ENCODE measurements at places on chromosomes 3 and 15.
A peak's percentile ranks its signal among the peaks of the same experiment; 100 is the strongest.

DNA sequence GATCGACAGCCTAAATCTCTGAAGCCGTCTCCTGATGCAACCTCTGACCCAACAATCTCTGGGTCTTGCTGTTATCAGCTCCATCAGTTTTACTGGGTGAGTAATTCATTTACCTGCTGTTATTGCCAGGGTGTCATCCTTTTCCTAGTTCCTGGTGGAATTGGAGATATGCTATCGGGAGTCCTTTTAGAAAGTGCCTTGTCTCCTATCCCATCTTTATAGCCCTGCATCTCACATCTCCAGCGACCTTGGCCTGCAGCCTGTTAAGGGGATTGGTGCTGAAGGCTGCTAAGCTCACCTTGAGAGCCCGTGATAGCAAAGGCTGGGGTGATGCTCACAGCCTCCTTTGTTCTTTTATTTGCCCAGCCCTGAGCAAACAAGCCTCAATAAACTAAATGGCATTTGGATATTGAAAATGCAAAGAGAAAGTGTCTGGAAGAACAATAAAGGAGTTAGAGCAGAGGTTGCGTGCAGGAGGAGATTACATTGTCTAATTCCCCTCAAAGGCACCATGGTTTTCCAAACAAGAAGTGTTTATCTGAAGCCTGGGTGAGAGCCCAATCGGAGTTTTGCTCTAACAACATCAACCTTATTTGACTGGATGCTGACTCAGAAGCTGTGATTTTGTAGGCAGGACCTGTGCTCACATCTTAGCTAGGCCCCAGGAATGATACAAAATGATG lies 101.8 kb downstream of the RPLP1 start:
- no peak for DNase-seq

GRCh38 chr15:89999676-90000185 lies 1.4 kb upstream of the ZNF710 start:
- DNase-seq = no peak

- no peak for DNase-seq
Measured at GRCh38 chr3:129988429-129988828, 13.9 kb downstream of the TRH start.

GRCh38 chr3:151769175-151769574 lies 35.4 kb downstream of the AADACL2 start:
- no peak for DNase-seq

GRCh38 chr15:71643918-71644317 lies 166.4 kb upstream of the NR2E3 start:
- DNase-seq = no peak

DNA sequence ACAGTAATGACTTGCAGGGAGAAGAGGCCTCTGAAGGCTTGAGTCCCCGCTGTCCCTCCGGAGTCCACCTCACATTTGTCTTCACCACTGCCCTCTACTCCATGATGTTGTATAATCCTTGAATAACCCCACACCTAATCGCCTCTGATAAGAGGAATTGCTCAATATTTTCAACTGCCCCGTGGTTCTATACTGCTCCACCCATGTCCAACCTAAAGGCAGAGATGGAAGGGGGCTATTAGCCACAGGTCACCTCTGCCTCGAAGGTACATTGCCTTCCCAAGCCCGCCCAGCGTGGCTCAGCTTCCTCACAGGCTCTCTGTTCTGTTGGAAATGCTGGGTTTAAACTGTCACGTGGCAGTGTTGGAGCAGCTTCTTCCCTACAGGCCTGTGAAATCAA lies 12.4 kb downstream of the TLR9 start:
- no peak for DNase-seq

DNA sequence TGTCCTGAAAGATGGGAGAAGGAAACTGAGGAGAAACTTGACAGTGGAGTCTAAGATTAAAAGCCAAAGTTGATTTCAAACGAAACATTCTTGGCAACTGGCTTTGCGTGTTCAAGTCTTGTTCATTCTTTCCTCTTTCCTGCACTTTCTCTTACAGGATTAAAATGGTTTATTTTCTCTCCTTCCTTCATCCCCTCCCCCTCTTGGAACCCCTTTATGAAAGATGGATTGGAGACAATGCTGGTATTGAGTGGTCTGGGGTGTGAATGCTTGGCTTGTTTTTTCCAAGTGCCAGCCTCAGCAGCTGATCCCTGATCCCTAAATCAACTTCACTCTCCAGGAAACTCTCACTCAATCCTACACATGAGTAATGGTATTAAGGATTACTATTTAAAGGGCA lies 703 bp upstream of the LSAMP start:
- DNase-seq = no peak

DNA sequence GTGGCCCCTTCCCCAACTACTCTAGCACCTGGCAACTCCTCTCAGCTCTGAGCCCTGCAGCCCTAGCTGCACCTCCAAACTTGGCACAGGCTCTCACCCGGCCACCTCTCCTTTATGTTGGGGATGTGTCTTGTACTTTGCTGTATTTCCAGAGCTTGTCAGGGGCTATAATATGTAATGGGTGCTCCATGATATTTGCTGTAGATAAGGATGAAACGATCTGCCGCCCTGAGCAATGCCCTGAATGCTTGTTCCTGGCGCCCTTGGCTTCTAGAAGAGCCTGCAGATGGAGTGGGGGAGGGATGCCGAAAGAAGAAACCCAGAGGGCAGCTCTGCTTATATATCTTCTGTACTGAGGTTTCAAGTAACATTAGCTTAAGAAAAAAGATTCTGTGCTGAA lies 35.9 kb upstream of the ZBTB38 start:
- no peak for DNase-seq

DNA sequence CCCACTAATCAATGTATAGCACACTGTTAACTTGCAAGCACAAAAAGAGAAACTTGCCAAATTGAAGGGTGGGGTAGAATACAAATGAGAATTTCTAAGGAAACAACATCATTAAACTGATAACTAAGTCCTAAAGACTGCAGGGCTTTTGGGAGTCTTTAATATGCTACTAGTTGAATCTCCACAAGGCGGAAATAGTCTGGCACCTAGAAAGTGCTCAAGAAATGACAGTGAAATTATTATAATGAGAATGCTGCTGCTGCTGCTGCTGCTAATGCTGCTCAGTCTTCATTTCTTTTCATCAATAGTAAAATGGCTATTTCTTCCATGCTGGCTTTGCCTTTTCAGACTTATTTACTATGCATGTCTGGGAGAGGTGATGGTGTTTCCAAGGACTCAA lies 91.8 kb downstream of the BTD start:
- DNase-seq = no peak

DNA sequence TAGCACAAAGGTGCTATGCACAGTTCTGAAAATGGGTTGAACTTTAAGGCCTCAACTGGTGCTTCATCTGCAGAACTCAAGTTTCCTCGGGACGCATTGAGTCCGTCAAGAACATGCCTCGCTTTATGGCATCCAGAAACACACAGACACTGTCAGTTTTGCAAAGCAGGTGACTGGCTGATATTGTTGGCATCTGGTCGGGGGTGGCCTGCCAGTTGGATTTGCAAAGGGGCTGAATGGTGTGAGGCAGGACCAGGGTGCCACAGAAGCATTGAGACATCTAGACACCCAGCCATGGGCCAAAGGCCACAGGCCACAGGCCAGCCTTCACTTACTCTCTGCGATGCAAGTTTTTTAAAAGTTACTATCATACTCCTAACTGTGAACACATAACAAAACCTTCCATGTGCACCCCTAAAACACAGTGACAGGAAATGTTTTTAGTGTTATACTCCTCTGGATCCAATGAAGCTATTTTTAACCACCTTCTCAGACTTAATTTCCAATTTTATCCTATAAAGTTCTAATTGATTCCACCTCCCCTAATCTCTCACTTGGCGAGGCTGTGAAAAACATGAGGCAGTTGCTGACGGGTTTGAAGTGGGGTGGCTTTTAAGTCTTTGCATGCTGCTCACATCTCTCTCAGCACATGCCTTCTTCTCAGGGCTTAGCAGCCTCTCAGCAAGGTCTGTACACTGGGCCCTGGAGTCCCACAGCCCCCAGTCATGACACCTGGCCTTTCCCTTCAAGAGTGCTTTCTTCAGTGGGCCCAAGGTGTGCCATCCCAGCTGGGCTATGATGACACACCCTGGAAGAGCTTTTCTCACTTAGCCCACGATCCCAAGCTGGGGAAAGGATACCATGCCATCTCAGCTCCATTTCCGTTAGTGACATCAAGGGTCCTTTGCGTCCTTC lies 38.5 kb upstream of the DUSP7 start:
- DNase-seq = no peak

GRCh38 chr3:33773637-33774036 lies 24.8 kb upstream of the PDCD6IP start:
- no peak for DNase-seq

DNA sequence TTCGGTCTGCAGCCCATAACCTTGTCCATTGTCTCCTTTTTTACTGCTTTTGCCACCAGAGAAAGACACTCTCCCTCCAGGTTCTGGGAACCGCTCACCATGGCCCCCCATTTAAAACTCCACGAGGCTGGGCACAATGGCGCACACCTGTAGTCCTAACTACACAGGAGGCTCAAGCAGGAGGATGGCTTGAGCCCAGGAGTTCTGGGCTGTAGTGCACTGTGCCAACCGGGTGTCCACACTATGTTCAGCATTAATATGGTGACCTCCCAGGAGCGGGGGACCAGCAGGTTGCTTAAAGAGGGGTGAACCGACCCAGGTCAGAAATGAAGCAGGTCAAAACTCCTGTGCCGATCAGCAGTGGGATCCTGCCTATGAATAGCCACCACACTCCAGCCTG lies 28.0 kb upstream of the IDH2 start:
- DNase-seq = no peak

DNA sequence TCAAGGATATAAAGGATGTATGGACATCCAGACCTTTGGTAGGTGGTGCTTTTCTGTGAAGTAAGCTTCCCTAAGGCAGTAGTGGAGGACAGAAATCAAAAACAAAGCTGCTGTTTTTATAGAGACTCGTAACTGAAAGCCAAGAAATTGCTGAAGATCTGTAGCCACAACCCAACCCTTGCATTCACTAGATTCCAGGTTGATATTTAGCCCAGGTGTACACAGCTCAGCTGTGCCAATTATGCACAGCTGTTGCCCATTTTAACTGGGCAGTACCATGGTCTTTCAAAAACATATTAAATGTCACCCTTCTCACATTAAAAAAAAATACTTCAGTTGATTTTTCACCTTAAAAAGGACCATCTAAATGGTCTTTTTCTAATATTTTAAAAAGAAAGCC lies 75.8 kb downstream of the CNTN3 start:
- DNase-seq = no peak

DNA sequence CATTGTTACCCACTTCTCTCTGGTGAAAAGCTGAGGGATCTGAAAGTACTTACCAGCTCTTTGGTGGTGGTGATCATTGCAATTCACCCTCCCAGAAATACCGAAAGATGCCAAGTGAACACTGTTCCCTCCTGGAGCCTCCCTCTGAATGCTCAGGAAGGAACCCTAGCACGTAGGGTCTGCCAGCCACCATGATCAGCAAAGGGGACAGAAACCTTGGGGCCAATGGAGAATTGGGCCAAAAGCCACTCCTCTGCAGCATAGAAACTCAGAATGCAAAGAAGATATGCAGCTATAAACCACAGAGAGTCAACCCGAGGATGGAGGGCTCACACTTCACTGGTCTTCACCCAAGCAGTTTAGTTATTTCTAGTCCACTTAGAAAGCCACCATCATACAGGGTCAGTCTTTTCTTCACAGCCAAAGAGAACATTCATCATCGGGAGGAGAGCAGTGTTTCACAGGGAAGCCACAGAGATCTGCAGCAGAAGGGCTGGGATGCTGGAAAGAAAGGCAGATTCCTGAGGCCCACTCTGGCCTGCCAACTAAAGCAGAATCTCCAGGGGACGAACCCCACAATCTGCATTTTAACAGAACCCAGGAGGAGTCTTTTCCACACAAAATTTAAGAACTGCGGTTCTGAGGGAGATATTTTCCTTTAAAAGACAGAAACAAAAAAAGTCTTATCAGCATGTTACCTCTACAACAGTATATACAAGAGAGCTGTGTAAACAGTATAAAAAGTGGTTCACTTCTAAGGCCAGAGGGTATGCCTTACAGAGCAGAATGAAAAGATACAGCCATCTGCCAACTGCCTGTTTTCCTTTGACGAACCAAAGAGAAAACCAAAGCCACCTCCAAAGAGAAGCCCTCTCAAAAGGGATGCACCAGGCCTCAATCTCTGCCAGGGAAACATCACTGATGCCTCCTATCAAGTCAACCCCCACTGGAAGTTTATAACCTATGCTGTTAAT lies 11.3 kb downstream of the TBC1D2B start:
- DNase-seq = peak; percentile 53

DNA sequence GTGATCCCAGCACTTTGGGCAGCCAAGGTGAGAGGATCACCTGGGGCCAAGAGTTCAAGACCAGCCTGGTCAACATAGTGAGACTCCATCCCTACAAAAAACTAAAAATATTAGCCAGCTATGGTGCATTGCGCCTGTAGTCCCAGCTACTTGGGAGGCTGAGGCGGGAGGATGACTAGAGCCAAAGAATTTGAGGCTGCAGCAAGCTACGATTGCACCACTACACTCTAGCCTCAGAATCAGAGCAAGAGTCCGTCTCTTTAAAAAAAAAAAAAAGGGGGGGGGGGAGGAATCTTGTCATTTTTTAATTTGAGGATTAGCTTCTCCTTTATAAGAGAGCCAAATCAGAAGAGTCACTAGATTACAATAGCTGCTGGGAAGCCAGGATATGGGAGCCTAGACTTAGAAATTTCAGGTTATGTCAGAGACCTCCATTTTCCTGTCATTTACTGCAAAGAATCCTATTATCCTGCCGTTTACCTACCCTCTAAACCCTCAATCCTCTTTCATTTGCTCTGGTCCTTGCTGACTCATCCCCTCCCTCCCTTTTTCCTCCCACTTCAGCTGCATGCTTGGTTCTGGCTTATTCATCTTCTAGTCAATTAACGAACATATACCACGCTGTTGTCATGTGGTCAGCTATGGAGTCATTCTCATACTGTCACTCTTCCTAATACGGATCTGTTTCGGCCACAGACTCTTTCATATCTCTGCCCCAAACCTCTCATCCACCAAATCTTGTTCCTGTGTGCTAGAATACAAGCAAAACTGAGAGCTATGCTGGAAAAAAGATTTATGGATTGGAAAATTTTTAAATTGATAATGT lies 83.8 kb upstream of the PPIB start:
- DNase-seq = no peak

DNA sequence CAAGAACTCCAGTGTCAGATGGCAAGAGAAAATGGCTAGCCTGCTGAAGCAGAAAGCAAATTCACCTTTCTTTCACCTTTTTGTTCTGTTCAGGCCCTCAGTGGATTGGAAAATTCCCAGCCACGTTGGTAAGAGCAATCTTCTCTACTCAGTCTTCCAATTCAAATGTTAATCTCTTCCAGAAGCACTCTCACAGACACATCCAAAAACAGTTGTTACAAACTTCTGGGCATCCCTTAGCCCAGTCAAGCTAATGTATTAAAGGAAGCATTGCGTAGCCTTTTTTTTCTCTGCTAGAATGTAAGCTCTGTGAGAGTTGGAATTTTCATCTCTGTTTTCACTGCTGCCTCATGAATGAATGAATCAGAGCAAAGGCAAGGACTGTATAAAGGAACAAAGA lies 109.2 kb upstream of the ROBO2 start:
- DNase-seq = no peak

DNA sequence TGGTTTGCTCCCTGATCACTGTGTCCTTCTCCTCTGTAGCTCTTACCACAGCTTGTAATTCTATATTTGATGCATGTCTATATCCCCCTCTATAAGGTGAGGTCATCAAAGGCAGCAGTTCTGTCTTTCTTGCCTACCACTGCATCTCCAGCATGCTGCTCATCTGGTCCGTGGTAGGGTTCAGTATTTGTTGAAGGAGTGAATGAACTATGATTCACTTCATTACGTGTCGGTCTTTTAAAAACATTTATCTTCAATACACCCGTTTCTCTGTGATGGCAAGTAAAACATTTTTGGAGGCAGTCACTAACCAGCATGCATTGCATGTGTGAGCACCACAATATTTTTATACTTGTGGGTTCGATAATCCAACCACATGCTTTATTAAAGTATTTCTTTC lies 27.6 kb downstream of the CHST14 start:
- DNase-seq = no peak
